ENCODE measurements at places on chromosomes 11 and 22.

DNA sequence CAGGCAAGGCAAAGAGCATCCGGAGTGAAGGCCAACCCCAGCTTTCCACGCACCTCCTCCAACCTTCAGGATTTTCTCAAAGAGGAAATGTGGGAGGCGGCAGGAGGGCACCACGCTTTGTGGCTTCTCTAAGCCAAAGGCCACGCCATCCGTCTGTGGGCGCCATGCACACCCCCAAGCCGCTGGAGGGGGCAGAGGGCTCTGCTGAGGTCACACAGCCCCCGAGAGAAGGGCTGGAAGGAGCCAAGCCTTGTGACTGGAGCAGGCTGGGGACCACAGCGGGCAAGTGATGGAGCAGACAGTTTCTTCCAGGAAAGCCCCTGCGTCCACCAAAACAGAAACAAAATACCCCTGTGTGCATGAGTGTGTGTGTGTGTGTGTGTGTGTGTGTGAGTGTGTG is 527.4 kb downstream of the BRD1 start:
- DNase-seq, result no peak

DNA sequence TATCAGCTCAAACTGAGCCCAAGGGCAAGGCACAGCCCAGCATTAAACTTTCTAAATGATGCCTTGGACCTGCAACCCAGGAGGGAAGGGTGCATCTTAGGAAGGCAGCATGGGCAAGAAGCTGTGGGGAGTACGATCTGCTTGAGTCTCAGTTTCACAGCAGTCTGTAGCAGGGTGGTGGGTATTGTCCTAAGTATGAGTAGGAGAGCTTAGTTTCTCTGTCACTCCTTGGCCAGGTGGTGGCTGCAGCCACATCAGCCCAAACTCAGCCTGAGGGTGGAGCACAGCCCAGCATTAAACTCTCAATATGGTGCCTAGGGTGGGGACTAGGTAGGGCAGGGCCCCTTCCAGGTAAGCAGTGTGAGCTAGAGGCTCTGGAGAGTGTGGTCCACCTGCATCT is 85.5 kb downstream of the ACER3 start:
- DNase-seq, result no peak

GRCh38 chr11:12377824-12378593 is 638 bp downstream of the PARVA start:
- DNase-seq, result peak; percentile 85

DNA sequence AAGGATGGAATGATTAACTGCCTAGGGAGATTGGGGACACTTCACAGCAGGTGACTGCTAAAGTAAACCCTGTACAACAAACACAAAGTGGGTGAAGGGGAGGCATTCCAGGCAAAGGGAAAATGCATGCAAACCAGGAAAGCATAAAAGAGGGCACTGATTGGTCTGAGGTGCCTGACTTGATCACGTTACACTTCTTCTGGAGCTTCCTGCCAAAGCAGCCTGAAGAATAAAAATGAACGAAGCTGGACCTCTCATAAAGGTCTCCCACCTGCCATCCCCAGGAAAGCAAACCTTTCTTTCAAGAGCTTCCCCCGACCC is 46.7 kb upstream of the SCUBE2 start:
- no peak for DNase-seq

DNA sequence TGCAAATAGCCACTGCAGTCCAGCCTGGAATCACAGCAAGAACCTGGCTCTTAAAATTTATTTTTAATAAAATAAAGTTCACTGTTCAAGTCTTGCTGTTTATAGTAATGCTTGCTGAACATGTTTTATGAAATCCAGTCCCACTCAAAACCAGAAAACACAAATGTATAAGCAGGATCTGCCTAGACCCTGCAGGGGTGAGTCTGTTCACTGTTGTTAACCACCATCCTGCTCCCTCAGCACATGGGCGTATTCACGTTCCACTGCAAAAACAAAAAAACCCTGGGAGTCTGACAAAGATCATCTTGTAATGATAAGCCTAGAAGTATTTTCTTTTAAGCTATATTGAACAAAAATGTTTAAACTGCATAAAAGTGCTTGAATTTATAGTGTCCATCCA is 45.0 kb upstream of the CTTN start:
- no peak for DNase-seq

- DNase-seq, result no peak
Measured at GRCh38 chr11:35127619-35128018, 11.4 kb upstream of the CD44 start.

DNA sequence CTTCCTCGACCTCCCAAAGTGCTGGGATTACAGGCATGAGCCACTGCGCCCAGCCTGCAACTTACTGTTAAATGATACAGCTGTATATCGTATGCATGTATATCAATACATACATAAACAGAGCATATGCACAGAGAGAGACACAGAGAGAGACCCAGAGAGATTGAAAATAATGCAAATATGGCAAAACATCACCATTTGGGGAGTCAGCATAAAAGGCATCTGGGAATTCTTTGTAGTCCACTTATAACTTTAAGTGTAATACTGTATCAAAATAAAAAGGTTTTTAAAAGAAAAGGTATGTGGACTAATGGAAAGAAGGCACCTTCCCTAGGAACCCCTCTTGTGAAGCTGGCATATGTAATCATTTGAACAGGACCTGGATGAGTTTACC is 21.8 kb downstream of the ALX4 start:
- no peak for DNase-seq

DNA sequence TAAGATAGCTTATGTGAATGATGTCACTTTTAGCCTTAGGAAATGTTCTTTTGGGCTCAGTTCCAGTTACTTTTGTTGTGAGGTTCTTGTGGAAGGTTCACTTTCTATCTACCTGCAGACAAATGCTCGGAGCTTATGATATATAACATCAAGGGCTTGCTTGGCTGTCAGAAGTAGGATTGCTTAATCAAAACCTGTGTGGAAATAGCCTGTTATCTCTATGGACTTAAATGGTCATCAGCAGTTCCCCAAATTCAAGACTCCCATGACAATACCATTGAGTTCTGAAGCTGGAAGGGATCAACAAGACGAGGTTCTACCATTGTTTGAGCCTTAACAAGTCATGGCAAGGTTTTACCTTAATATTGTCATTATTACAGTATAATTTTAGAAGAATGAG is 43.8 kb downstream of the FLI1 start:
- DNase-seq, result no peak

Data from body of pancreas (tissue), 4 donors.